Prostate gland (tissue), 2 donors: ENCODE measurements at places on chromosomes 2 and 18.

DNA sequence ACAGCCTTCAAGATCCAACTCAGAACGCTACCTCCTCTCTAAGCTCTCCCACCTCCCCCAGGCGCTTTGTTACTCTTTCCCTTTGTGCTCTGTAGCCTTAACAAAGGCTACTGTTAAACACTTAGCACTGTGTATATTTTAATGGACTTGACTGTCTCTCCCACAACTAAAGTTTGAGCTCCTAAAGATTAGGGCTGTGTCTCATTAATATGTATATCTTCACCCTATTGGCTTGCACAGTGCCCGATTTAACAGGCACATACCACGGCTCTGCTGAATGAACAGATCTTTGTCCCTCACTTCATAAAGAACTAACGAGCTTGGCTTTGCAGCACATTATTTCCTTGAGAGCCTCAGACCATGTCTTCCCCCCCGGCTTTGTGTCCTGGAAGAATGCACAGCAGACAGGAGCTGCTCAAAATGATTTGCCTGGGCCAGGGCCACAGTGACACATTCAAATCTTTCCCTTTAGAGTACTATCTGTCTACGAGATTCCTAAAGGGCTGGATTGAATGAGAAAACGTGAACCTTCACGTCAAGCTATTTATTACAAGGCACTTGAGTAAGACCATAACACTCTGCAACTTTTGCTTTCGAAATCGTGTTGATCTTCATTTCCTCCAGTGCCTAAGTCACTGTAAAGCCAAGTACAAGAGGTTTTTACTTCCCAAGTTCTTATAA, 22.1 kb downstream of the ABHD3 start:
- peak; percentile 25 for DNase-seq

DNA sequence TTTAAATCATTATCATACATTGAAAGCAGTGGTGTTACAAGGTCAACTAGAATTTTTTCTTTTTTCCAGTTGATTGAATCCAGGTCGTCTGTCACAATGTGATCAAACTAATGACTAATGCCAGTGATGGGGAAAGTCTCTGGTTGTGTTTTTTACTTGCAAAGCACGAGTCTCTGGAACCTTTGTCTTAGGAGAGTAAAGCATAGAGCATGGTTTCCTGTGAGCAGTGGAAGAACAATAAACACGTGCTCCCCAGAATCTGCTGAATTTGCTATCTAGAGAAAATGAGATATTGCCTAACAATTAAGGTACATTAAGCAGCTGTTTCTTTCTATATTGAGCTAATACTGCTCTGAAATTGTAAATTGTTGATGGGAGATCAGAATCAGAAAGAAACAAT, 1332.4 kb upstream of the TMEFF2 start:
- no peak for DNase-seq

DNA sequence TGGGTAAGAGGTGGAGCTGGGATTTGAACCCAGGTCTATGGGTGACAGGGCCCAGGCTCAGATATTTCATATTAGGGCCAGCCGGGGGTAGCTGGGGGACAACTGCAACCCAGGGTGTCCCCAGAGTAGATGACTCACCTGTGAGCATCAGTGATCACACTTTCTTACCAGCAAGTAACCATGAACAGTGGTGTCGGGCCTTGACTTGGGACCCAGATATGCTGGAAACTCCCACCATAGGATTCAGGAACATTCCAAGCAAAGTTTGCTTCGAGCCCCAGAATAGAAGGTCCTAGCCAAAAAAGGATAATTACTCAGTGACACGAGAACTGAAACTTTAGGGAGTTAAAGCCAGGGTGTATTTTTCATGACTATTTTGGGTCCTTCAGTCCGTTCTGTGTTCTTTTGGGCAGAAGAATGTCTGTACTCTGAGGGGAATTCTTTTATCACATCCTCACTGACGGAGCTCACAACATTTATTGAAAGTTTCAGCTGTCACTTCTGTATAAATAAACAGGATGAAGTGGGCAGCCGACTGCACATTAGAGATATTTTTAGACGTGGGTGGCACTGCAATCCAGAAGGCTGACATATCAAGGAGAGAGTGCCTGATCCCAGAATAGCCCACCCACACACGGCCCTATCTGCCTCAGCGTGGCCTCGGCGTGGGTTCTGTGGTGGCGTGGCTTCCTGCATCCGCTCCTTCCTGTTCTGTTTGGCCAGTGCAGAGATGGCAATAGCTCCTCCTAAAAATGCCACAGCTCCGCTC, 45.6 kb downstream of the RAMP1 start:
- DNase-seq, result no peak

- DNase-seq, result no peak
These were observed 246.5 kb downstream of the GBX2 start for GRCh38 chr2:235921508-235922191.

DNA sequence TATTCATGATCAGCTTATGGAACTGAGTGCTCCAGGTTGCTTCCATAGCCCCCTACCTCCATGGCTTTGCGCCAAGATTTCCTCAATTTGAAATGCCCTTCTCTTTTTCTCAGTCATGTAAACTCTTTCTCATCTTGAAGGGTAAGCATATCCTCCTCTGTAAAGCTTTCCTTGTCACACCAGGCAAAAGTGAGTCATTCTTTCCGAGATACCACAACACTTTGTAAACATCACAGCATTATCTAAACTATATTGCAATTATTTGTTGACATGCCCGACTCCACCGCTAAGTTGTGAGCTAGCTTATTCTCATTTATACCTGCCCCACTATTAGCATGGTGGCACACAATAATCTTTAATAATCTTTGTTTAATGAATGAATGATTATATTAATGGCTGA, 419.5 kb upstream of the CHST9 start:
- no peak for DNase-seq

- no peak for DNase-seq
These were observed 105.9 kb downstream of the RBMS1 start for GRCh38 chr2:160387558-160388262.

GRCh38 chr2:236257136-236257535, 7.1 kb downstream of the ASB18 start:
- no peak for DNase-seq

GRCh38 chr2:193793914-193794313, 1599.2 kb upstream of the TMEFF2 start:
- DNase-seq, result no peak

- no peak for DNase-seq
These were observed 418.8 kb downstream of the ARHGAP15 start for GRCh38 chr2:143548032-143548431.

DNA sequence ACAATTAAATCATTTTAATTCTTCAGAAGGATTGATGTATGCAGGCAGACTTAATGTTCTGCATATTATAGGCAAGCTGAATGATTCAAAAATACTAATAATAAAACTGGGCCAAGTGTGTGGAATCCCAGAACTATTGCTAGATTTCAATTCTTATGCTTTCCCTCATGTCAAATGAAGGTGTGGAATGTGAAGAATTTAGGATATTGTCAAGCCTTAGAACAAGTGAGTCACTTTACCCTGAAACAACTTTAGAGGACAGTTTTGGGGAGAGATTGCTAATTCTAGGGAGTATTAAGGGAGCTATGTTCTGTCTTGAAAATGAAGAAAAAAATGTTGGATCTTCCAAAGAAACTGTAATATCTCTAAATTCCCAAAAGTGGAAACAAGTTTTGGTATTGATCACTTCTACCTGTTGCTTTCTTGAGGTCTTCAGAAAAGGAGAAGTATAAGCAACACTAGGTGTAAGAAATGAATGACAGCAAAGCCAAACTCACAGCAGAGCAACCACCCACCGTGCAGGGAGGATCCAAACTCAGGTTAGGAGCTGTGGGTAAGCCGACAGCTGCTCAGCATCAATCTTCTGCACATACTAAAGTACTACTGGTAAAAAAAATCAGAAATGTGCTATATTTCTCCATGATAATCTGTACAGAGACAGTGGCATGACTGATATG, 818.1 kb downstream of the SLC4A3 start:
- no peak for DNase-seq

DNA sequence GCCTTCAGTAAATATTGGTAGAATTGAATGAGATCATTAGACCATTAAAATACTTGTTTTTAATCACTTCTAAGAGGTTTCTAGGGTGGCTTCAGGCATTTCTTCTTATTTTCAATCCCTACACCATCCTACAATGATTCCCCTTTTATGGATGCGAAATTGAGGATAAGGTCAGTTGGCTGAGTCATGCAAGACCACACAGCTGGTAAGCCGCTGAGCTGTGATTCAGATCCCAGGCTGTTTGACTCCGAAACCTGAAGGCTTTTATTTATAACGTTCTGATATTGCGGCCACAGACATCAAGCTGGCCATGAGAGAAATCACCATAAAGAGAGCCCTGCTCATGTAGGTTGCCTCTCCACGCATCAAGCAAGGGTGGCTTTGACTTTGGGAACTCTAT, 133.4 kb downstream of the VAPA start:
- DNase-seq, result no peak

DNA sequence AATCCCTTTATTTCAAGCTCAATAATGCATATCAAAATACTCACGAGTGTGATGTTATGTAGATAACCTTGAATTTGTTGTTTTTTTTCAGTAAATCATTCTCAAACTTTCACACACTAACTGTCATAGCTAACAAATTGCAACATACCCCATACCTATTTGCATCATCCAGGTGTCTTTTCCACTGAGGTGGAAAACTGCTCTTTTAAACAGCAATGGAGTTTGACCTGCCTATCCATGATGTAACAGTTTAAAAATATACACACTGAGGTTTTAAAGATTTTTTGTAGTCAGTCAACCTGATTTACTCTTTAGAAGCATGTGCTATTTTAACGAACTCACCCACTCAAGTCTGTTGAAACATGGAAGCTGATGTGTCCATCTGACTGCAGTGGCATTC, 298.7 kb downstream of the RND3 start:
- no peak for DNase-seq

DNA sequence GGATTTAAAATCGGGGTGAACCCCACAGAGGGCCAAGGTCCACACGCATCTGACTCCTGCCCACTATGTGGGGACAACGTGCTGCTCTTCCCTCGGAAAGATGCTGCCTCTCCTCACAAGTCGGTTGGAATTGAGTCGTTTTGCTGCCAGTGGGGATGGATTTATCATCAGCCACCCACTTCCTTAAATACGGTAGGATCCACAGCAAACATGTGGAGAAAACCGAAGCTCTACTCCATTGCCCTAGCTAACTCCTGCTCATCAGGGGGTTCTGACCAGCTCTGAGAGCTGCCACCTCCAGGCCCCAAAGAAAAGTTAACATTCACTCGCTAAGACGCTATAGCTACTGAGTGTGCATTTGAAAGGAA, 80.9 kb downstream of the CHRNA1 start:
- no peak for DNase-seq

DNA sequence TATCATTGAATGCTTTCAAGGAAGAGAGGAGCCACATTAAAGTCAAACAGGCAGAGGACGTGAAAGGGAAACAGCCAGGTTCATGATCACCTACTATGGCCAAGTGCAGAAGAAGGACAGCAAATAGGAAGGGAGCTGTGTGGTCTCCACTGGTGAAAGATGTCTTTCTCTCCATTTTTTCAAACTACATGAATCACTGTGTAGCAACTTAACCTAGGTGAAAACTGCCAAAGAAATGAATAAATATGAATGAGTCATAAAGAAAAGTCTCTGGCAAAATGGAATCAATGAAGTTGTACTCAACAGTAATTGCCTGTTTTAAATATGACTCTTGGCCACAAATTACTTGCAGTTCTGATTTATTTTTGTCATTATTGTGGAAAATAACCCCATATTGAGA, 452.6 kb upstream of the PKDCC start:
- no peak for DNase-seq

DNA sequence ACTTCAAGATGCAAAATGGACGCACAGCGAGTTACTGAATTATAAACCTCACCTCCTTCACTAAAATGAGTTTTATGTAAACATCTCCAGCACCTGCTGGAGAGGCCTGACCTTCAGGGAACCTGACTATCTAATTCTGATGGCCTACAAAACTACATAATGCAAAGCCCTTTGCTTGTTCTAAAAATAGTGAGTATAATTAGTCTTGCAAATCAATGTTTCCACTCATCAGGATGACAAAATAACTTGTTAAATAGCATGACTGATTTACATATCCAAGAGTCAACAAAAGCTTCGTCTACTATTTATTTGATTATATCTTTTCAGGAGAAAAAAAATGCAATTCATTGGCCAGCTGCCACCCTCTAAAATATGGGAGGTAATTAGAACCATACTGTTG, 326.3 kb upstream of the MC4R start:
- DNase-seq, result no peak

GRCh38 chr2:20637147-20637546, 13.8 kb downstream of the HS1BP3 start:
- no peak for DNase-seq

GRCh38 chr2:26687801-26688200, 4.7 kb upstream of the KCNK3 start:
- peak; percentile 42 for DNase-seq

DNA sequence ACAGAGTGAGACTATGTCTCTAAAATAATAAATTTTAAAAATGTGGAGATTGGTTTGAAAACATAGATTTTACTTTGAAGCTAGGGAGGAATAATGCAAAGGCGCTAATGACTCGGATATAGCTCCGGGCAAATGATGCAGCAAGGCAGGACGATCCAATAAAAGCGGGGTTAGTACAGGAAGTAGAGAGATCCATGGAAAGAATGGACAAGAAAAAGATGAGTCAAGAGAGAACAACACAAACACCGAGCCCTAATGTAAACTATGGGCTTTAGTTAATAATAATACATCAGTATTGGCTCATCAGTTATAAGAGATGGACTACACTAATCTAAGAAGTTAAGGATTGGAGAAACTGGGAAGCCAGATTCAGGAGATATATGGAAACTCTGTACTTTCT, 74.5 kb downstream of the QPCT start:
- no peak for DNase-seq

DNA sequence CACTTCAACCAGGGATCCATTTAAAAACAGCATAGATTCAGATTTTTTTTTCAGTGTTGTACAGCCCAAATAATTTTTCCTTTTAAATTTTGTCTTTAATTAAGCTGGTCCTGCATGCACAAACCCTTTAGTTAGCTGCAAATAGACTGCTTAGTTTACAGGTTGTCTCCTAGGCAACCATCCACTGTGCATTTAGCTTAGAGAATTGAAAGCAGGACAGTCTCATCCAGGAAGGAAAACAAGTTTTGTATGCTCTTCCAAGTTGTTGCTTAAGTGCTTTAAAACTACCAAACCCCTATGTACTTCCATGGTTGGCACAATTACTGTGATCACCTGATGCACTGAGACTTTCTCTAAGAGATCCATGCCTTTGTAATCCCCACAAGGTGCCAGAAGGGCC, at the start of gene MAP3K19:
Gene MAP3K19 (minus strand): TSS at position 148 of the 400 bp plus-strand sequence. CDS start 22,800 bp downstream, outside the sequence.
- peak; percentile 28 for DNase-seq

DNA sequence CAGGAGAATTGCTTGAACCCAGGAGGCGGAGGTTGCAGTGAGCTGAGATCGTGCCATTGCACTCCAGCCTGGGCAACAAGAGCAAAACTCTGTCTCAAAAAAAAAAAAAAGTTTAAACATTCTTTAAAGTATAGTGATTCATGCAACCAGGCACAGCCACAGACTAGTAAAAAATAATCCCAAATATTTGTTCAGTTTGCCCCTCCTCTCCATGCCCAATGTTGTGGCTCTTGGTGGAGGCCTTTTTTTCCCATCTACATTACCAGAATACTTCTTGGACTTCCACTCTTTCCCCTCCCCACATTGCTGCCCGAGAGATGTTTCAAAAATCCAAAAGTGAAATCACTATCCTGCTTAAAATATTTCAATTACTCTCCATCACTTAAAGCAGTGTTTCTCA, 5.1 kb upstream of the MALT1 start:
- DNase-seq, result no peak

GRCh38 chr2:190649035-190649797, at the start of gene NAB1:
Gene NAB1 (plus strand): TSS chr2:190649083. CDS start chr2:190659177, 10,094 bp downstream.
- DNase-seq, result peak; percentile 25
